ENCODE measurements at places on chromosomes 12 and 14.
A peak's percentile ranks its signal among the peaks of the same experiment; 100 is the strongest.

- DNase-seq = no peak
These were observed 206.6 kb upstream of the DIO3 start for GRCh38 chr14:101354726-101355125.

DNA sequence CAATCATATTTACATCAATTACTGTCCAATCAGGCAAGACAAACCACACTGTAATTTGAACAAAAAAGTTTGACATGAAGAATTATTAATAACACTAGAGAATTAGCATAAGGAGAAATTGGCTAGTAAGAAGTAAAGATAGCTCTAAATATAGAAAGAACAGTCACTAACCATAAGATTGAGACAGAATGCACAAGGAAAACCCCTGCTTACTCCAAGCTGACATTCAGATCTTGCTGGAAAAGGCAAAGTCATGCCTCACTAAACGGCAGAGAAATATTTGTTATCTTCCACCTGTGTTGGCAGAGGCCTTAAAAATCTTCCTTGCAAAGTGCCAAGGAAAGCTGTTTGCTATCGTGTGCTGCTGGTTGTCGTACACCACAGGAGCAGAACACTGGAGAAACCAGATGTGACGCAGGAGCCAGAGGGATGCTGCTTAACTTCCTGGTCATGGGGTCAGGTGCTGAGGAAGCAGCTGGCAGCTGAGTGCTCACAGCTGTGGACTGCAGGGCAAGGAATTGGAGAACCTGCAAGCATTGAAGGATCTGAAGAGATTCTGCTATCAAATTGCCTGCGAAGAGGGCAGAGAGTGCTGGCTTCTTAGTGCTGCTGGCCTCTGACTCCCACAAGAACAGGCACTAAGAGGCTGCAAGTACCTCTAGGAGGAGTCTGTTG lies 1323.3 kb downstream of the LRFN5 start:
- peak; percentile 18 for DNase-seq

GRCh38 chr14:92507174-92507768 lies 6.3 kb upstream of the RIN3 start:
- peak; percentile 95 for DNase-seq

GRCh38 chr12:19014240-19014639 lies 115.3 kb upstream of the PLEKHA5 start:
- no peak for DNase-seq

- no peak for DNase-seq
These were observed 449.1 kb upstream of the SOX5 start for GRCh38 chr12:24398605-24399004.

- DNase-seq = peak; percentile 25
These were observed 230.5 kb downstream of the SLC25A21 start for GRCh38 chr14:36941783-36942521.

DNA sequence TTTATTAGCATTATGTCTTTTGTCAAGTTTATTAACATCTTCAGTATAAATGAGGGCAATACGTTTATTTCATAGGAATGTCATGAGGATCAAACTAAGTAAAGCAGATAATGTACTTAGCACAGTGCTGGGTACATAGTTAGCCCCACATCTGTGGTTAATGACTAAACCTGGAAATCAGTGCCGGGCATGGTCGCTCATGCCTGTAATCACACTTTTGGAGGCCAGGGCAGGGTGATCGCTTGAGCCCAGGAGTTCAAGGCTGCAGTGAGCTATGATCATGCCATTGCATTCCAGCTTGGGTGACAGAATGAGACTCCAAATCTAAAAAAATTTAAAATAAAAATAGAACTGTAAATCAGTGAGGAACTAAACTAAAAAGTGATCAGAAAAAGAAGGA lies 44.8 kb upstream of the GUCY2C start:
- DNase-seq = no peak

GRCh38 chr12:58095002-58095401 lies 153.6 kb downstream of the ATP23 start:
- no peak for DNase-seq

- no peak for DNase-seq
These were observed 1.5 kb upstream of the ZFYVE26 start for GRCh38 chr14:67817750-67818438.

- no peak for DNase-seq
These were observed 37.9 kb downstream of the FRS2 start for GRCh38 chr12:69508091-69508490.

- DNase-seq = no peak
These were observed 7.4 kb upstream of the B4GALNT1 start for GRCh38 chr12:57640175-57641042.

- no peak for DNase-seq
These were observed 9.6 kb downstream of the PLXNC1 start for GRCh38 chr12:94157981-94158411.

- DNase-seq = peak; percentile 57
These were observed at the start of gene ATXN2 for GRCh38 chr12:111598637-111599452. TSS of gene ATXN2 (minus strand) at chr12:111599315. CDS start at chr12:111599034, 281 bp downstream.

DNA sequence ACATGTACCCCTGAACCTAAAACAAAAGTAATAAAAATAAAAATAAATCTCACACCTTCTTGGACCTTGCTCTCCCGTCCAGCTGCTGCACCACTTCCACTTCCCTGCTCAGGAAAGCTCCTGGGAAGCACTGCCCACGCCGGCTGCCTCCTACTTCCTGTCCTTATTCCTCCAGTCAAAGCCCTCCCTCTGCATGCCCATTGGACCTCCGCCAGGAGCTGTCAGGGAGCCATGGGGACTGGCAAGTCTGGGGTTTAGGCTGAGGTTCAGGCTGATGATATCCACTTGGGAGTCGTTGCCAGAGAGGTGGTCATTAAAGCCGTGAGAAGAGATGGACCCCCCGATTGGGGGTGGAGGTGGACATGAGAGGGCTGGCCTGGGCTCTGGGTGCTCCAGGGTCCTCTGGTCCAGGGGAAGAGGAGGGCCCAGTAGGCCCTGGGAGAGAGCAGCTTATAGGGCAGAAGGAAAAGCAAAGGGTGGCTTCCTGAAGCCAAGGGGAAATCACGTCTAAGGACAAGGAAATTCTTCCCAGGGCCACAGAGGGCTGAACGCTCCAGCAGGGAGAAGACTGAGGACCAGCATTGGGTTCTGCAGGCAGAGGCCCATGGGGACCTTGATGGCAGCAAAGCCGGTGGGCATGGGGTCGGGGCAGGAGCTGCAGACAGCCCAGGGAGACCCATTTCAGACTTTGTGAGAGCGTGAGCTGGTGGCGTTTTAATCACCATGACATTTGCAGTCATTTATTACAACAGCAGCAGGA lies 78.7 kb downstream of the FZD10 start:
- DNase-seq = no peak

DNA sequence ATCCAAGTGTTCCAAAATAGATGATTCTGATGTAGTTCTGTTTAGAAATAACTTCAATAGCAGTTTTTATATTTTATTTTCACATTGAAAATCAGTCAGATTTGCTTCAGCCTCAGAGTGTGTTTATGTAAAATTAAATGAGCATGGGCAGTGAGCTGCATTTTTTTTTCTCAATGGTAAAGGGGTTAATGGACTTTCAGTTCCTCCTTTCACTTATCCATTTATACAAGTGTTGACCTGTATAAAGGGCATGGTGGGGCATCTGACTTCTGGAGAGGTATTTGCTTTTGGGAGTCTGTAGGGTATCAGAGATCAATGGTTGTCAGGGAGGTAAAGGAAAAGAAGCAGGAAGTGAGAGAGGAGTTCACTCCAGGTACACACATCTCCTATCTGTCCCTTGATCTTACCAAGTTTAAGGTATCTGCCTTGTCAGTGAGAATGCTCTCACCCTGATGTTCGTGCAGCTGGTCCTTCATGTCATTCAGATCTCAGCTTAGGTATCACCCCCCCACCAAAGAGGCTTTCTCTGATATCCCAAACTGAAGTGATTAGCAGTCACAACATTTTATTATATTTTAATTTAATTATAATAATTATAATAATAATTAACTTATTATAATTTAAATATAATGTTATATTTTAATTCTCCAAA lies 181.6 kb upstream of the LMNTD1 start:
- DNase-seq = no peak

- no peak for DNase-seq
These were observed 191.6 kb upstream of the BMP4 start for GRCh38 chr14:54148251-54148650.

DNA sequence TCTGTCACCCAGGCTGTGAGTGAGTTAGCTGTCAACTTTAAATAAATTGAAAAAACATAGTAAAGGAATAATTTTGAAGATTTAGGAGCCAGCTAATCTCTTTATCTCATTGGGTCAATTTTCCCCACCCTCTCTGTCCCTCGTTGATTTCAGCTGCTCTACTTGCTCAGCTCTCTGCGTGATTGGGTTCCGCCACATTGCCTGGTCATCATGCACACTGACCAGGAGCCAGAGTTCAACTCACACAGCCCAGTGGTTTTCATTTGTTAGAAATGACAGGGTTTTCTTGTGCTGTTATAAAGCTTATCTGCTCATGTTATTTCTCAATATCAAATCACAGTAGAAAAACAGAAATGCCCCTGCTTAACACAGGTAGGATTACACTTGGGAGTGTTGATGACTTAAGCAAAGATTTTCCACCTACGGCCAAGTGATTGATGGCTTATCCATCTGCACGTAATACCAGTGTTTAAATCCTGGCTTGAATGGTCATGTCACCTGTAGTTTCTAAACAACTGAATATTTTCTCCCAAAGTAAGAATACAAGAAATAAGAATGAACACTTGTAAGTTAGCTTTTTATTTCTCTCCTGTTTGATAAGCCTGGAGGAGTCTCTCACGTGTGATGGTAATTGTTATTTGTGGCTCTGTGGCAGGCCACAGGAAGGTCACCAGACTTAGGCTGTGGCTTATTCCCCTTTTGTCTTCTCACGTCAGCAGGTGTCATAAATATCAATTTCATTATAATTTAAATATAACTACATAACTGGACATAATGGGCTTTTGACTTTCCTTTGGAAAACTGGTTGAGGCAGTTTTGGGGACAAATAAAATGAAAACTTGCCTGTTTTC lies 367.2 kb upstream of the DDHD1 start:
- DNase-seq = no peak

- no peak for DNase-seq
These were observed 42.5 kb downstream of the TPH2 start for GRCh38 chr12:71981149-71981548.

- no peak for DNase-seq
These were observed 40.0 kb upstream of the PNMA1 start for GRCh38 chr14:73753887-73754795.

GRCh38 chr14:98711453-98711852 lies 560.5 kb downstream of the BCL11B start:
- DNase-seq = no peak

DNA sequence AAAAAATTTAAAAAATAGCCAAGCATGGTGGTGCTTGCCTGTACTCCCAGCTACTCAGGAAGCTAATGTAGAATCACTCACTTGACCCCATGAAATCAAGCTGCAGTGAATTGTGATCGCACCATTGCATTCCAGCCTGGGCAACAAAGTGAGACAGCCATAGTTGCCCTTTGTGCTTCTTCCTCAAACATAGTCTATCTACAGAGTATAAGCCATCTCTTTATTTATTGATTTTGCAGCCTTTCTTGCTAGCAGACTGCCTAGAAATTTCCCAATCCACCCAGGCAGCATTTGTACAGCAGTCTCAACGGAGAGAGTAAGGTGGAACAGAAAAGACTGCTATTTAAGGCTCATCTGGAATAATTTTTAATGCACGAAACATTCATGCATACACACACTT lies 68.8 kb downstream of the IPO8 start:
- no peak for DNase-seq

GRCh38 chr12:19166387-19166786 lies 36.9 kb downstream of the PLEKHA5 start:
- no peak for DNase-seq

GRCh38 chr12:121005346-121005815 lies 10.9 kb downstream of the C12orf43 start:
- DNase-seq = peak; percentile 34

DNA sequence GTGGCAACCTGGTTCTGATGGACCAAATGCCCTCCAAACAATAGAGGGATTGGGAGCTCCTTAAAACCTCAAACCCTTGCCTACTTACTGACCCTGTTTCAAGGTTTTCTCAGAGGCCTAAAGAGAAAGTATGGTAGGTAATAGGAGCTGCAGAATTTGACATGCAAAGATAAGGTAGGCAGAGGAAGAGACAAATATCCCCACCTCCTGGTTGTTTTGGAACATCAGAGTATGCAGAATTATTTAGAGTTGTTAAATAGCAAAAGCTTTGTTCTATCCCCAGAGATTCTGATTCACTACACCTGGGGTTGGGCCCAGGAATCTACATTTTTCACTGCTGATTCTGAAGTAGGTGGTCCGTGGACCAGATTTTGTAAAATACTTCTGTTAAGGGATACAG lies 421.2 kb downstream of the SOX5 start:
- no peak for DNase-seq

DNA sequence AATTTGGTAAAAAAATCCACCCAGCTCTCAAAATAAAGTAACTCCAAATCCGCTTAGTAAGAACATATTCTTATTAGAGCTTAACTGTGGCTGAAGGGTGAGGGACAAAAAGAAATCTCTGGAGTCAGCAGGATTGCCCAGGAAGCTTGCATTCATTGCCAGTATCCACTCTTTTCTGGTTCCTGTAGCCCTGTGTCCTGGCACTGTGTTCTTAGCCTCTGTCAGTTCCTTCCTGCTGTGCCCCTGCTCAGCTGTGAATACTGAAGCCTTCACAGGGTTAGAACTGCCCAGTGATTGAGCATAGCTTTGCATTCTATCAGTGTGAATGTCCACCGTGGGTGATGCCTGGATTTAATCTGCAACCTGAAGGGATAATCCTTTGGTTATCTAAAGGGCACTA lies 266.9 kb upstream of the PELI2 start:
- no peak for DNase-seq

DNA sequence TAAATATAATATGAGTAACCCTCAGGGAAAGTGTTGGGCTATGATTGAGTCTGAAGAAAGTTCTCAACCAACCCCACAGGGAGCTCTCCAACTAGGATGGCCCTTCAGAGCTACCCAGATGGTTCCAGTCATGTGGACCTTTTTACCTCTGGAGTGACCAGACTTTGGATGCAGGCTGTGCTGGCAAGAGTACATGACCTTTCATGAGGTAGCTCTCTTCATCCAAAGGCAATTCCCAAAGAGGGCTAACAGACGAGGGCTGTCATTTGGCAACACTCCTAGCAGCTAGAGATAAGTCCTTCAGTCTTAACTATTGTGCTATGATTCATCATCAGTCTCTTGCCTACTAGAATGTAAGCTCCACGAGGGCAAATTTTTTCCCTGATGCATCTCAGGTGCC lies 75.4 kb downstream of the DUSP6 start:
- DNase-seq = no peak

- DNase-seq = no peak
These were observed 3.7 kb upstream of the NECAP1 start for GRCh38 chr12:8078398-8078797.

GRCh38 chr14:68292441-68293215 lies 473.0 kb downstream of the RAD51B start:
- no peak for DNase-seq

DNA sequence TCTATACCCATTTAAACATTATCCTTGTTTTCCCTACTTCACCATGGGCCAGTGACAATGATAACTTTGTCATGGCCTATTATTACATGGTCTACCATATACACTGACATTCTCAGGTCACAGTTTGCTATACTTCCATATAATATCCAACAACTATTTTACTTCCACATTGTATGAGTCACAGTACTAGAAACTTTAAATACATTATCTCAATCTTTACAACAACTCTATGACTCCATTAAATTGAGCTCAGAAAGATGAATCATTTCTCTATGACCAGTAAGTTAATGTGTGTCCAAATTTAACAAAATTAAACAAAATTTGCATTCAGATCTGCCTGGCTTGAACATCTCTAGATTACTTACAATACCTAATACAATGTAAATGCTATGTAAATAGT lies 93.9 kb downstream of the PLEKHG7 start:
- DNase-seq = no peak

- no peak for DNase-seq
These were observed 83.2 kb downstream of the SPPL3 start for GRCh38 chr12:120820884-120821510.

GRCh38 chr12:111247083-111247783 lies 121.7 kb downstream of the PHETA1 start:
- no peak for DNase-seq

All from DMS153 (cell line).